ENCODE measurements at places on chromosomes 16 and 17.
A peak's percentile ranks its signal among the peaks of the same experiment; 100 is the strongest.

DNA sequence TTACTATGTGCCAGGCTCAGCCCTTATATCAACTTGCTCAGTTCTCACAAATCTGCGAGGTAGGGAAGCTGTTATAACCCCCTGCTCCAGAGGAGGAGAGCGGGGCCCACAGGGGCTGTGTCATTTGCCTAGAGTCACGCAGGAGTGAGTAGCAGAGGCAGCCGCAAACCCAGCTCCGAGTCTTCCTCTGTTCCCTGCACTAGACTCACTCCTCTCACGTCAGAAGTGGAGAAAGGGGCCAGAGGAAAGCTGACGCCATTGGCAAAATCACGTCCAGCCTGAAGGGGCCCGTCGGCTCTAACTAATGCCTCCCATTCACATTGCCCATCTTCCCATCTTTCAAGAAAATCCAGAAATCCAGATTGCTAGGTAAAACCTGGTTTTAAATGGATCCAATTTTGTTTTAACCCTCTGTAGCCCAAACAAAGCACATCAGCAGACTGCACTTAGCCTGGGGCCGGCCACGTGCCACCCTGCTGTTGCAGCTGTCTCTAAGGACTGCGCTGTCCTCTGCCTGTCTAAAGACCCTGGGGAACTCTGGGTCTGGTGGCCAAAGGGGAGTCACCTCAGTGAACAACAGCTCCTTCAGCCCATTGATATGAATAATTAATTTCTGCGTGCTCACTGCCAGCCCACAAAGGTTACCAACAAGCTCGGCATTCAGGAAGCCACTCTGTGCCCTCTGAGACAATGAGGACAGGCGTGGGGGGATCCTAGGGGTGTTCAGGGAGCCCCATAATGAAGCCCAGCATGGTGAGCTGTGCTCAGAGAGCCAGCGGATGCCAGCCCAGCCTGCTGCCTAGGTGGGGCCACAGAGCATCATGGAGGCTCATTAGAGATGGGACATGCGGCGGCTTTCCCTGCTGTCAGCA lies 36.7 kb upstream of the ABR start:
- DNase-seq = no peak

GRCh38 chr16:22141767-22142166 lies 20.5 kb upstream of the SDR42E2 start:
- no peak for DNase-seq

GRCh38 chr17:6011206-6011605 lies 59.0 kb upstream of the WSCD1 start:
- no peak for DNase-seq

DNA sequence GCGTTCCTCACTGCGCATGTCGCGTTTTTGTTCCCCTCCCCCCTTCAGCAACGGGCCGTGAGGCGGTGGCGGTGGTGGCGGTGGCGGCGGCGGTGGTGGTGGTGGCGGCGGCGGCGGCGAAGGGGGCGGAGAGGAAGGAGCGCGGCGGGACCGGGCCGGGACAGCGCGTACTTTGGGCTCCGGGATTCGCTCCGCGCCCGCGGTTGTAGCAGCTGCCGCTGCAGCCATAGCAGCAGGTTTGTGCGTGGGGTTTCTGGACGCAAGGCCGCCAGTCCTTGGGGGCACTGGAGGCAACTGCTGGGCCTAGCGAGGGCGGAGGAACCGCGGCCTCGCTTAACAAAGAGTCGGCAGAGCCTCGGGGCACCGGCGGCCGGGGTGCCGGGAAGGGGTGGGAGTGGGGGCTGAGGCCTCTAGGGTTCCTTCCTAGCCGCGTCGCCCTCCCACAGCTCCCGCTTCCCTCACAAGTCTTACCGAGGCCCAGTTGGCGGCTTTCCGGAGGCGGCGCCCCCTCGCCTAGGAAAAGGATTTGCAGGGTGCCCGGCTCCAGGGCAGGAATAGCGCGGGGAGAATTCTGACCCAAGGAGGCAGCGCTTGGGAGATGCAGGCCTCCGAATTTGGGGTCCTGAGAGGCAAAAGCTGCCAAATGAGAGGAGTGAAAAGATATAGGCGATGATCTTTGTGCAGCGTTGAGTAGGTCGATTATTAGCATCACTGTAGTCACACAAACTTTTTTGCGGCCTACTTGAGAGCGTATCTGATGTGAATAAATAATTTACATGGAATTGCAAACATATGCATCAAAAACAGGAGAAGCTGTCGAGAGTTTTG lies at the start of gene DDX42:
Gene DDX42 (plus strand): TSS at position 30 of the 828 bp plus-strand sequence. CDS start 12,880 bp downstream, outside the sequence.
- peak; percentile 6 for DNase-seq

DNA sequence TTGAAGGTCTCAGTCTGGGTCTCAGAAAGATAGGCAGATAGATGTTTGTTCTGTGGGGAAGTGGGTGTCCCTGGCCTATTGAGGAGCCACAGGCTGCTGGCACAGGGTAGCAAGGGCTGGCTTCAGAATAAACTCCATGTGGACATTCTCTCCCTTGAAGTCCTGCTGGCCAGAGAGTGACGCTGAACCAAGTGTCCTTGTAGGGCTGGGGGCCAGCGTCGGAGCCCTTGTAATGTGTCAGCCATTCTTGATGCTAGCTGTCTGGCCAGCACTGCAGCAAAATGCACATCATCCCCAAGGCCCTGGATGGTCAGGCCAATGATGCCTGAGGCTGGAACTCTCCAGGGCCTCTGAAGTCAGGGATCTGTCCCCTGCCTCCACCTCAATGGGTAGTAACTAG lies 103.3 kb downstream of the CCDC182 start:
- DNase-seq = no peak

DNA sequence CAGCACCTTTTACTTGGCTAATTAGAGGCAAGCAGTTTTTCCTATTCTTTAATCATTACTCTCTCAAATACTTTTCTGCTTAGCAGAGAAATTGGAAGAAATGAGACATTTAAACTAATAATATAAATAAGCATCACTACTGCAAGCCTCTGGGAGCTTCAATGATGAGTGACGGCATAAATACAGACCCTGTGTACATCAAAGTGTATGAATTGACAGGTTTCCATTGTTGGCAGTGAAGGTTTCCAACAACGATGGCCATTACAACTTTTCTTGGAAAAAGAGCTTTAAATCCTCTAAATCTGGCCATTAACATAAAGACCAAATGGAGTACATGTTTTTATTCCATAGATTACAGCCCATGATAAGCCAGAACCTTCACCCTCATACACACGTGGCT lies 39.4 kb upstream of the CACNG5 start:
- no peak for DNase-seq

DNA sequence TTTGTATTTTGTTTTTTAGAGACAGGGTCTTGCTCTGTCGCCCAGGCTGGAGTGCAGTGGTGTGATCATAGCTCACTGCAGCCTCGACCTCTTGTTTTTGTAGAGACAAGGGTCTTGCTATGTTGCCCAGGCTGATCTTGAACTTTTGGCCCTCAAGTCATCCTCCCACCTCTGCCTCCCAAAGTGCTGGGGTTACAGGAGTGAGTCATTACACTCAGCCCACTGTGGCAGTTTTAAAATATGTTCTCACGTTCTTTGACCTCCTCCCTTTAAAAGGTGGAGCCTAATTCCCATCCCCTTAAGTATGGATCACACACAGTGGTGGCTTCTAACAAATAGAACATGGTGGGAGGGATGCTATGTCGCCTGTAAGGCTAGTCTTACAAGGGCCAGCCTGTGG lies 67.7 kb downstream of the ZDHHC7 start:
- DNase-seq = no peak

- DNase-seq = no peak
Observed at GRCh38 chr17:47952171-47953021, 5.3 kb downstream of the PRR15L start.

DNA sequence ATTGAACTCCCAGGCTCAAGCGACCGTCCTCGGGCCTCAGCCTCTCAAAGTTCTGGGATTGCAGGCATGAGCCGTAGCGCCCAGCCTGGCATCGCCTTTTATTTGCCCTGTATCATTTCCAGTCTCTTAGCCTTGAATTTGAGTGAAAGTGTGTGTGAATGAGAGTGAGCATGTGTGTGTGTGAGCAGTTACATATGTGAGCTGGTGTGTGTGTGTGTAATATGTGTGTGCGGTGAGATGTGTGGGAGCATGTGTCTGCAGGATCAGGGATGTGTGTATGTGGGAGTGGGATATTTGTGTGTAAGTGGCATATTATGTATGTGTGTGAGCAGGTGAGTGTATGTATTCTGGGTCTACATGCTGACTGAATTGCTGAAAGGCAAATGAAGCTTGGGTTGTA lies 5.5 kb downstream of the RAB11FIP3 start:
- DNase-seq = no peak

DNA sequence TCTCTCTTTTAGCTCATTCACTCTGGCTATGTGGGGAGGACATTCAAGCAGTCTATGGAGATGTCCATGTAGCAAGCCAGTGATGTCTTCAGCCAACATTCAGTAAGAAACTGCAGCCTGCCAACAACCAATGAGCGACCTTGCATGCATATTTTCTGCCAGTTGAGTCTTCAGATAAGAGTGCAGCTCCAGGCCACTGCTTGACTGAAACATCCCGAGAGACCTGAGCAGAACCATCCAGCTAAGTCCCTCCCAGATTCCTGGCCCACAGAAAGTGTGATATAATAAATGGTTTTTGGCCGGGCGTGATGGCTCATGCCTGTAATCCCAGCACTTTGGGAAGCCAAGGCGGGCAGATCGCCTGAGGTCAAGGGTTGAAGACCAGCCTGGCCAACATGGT lies 10.5 kb upstream of the C17orf58 start:
- DNase-seq = no peak

DNA sequence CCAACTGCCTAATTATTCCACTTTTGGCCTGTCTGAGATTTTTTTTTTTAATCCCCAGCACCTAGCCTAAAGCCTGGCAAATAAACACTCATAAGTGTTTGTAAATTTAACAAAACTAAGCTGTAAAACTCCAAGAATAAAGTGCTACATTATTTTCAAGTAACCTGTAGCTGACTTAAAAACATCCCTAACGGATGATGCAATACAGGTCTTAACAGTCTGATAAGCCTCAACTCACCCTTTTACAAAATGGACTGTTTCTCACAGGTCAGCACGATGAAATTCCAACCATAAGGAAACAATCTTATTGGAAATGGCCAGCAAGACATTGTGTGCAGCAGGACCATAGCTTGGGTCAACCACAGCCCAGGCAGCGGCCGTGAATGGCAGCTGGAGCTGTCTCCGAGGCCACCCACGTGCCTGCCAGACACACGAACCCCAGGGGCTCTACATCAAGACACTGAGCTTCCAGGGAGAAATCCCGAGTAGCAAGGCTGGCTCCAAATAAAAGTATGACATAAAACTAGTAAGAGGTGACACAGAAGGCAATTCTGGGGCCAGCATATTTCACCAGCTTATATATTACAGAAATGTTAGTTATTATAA lies 58.9 kb downstream of the NDEL1 start:
- no peak for DNase-seq

DNA sequence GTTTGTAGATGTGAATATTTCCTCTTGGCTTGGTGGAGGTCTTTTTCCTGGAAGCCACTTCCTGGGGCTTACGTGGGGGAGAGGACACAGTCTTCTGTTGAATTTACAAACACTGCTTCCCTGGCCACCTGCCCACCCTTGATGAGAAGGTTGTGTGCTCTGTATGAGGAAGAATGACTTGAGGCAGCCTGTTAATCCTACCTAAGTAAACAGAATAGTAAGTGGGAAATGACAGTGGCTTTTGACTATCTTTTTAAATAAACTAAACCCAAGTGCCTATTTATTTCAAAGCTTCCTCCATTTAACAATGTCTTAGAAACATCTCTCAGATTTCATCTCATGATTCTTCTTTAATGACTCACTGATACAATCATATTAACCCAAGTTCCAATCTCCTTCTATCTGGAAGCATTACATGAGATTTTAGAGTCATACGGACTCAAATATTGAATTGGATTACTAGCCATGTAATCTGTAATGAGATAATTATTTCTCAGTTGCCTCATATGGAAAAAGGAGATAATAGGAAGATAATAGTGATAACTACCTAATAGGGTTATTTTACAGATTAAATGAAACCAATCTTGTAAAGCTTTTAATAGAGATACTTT lies 96.6 kb upstream of the SMIM36 start:
- DNase-seq = no peak

DNA sequence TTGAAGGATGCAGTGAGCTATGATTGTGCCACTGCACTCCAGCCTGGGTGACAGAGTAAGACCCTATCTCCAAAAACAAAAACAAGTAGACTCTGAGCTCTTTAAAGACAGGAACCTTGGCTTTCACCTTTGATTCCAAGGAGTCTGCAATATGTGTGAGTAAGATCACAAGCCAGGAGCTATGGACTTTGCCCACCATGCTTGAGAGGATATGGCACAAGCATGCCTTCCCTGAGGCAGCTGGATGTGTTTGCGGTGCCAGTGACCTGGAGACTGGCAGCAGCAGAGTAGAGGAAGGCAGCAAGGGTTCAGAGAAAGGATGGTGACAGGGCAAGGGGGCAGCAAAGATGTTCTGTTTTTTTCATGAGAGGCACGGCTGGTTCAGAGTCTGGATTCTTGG lies 14.5 kb upstream of the PRKCA start:
- no peak for DNase-seq

- DNase-seq = peak; percentile 44
Observed at GRCh38 chr16:30409125-30410060, 2.0 kb downstream of the ZNF771 start.

DNA sequence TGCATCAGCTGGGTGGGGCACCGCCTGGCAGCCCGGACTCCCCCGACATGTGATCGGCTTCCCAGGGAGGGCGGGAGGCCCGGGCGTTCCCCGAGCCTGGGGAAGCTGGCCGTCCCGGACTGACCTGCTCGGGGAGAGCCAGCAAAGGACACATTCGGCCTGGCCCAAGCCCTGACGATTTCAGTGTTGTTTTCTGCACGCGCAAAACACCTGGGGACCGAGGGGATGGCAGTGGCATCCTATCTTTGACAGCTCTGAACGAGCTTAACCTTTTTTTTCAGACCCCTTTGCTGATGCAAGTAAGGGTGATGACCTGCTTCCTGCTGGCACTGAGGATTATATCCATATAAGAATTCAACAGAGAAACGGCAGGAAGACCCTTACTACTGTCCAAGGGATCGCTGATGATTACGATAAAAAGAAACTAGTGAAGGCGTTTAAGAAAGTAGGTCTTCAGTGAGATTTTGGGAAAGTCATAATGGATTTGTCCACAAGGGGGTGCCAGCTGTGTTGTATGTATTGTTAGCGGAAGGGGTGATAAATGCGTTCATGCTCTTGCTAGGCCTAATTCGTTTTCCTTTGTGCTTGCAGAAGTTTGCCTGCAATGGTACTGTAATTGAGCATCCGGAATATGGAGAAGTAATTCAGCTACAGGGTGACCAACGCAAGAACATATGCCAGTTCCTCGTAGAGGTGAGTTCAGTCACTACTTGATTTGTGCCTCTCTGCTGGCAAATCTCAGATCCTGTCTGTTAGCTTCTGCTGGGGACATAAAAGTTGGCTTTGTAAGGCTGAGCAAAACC lies 1.0 kb downstream of the EIF1 start:
- no peak for DNase-seq

DNA sequence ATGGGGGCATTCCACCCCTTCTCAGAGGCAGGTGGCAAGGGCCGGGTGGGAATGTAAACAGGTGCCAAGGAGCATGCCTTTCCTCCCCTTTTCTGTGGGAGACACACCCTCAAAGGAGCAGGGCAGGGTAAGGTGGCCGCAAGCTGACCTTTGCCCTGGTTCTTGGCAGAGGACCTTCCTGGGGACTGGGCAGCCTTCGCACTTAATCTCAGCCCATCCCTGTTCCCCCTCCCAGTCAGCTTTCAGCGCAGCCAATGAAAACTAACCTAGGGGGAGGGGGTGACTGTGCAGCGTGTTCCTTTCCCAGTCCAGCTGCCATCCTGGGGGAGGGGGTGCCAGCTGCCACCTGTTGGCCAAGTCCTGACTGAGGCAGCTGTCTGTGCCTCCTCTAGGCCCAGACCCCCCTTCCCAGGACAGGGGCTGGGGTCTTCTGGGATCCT lies 2.8 kb downstream of the TRAF4 start:
- peak; percentile 53 for DNase-seq

GRCh38 chr16:5059386-5060072 lies 6.2 kb downstream of the C16orf89 start:
- DNase-seq = no peak
